CD8-positive, alpha-beta memory T cell (primary cell): ENCODE measurements at places on chromosomes 6 and 20.

- no peak for DNase-seq
Measured at GRCh38 chr20:49833483-49833882, 20.9 kb downstream of the SLC9A8 start.

GRCh38 chr6:20233007-20233730 lies 20.9 kb upstream of the MBOAT1 start:
- no peak for DNase-seq

DNA sequence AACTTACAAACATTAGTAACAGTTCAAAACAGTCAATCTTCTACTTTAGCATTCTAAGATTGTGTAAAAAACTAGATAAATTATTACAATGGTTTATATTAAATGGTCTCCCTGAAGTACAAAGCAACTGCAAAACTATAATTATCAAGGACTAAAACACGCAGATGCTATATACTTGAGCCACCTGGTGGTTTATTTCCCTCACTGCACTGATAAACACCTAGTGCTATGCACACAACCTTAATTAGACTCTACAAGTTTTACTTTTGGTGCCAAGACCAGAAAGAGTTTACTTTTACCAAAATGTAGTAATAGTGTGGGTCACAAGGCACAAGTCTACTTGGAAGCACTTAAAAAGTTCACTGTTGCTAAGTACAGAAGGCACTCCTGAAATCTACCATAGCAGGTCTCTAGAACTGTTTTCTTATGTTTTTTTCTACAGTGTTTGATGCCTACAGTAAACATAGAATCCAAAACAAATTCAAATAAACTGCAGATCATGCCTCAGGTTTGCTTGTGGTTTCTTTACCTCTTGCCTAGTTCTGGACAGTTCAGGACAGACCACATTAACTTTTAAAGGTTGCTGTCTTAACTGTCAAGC lies 49.2 kb downstream of the GMDS start:
- no peak for DNase-seq

DNA sequence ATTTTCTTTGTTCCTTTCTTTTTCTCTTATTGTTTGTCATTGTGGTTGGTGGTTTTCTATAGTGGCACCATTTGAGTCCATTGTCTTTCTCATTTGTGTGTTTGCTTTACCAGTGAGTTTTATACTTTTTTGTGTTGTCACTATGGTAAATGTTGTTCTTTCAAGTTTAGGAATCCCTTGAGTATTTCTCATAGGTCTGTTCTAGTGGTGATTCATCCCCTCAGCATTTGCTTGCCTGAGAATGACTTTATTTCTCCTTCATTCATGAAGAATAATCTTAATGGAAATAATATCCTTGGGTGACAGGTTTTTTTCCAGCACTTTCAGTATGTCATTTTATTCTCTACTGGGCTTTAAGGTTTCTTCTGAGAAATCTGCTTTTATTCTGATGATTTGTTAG lies 209.2 kb upstream of the ASCC3 start:
- DNase-seq: no peak

DNA sequence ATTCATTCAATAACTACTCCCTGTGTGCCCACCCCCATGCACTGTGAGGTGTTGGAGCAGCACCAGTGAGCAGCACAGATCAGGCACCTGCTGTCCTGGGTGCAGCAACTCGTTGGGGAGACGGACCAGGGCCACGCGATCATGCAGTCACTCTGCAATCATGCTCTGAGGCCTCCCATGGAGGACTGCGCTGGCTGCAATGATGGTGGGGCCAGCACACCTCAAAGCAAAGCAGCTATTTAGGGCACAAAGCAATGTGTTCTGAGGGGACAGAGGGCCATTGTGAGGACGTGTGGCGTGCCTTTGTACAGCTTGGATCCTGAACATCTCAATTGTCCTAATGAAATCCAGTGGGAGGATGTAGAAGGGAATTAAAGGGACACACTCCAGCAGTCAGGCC lies 41.0 kb upstream of the MPC1 start:
- DNase-seq: no peak

DNA sequence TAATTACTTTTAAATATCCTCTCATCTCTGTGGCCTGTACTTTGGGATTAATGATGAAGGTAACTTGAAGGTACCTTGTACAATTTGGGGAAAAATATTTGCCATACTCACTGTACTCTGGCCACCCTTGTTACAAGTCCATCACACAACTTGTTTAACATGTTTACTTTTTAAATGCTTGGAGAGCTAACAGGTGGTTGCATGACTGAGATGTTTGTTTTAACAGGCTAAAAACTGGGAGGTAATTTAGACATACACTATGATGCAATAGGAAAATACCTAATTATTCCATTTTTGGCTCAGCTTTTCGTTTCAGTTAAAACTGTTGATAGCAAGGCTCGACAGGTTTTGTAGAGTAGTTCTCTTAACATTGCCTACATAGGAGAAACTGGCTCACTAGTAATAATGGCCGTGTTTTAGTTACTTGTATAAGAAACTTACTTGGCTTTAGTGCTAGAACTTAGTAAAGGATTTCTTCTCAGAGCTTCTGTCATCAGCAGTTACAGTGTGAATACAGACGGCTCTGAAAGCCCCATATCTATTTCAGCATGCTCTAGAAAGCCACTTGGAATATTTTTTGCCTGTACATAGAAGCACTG lies 489.8 kb upstream of the SOX4 start:
- no peak for DNase-seq

DNA sequence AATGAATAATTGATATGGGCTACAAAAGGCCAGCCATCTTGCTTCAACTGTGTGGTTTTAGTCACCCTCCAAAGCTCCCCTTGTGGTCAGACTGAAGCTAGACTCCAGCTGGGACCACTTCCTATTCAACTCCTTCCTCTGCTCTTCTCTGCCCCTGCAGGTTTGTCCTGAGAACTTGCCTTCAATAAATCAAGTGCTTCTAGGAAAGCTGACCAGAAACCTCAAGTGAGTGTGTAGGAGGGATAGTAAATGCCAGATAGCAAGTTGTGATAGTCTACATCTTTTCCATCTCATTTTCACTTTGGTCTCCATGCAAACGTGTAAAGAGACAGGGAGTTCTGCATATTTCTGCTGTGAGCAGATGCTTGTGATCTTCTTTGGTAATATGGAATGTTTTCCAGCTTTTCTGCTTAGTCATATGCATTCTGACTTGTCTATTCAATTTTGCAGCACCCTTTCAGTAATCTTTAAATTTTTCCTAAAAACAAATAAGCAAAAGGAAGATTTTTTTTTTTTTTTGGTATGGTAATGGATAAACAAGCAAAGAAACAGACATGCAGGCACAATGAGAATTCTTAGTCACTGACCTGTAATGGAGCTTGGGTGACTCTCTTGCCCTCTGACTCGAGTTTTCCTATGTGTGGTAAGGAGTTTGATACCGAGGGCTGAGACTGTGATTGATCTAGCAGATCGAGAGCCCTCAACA lies 201.3 kb upstream of the BTBD3 start:
- DNase-seq: no peak
